ENCODE measurements at places on chromosomes 11 and 22.

DNA sequence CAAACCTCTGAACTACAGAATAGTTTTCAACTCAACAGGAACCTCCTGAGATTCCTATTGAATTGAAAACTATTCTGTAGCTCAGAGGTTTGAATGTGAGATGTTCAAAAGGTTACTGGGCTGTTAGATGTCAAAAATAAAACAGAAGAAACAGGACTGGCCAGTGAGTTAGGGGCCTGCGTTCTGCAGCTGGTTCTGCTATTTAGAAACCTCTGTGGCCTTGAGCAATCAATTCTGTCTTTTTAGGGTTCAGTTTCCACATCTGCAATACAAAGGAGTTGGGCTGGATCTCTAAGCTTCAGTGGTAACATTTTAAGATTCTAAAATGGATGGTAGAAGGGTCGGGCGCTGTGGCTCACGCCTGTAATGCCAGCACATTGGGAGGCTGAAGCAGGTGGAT lies 55.8 kb downstream of the CLMP start:
- DNase-seq: no peak

DNA sequence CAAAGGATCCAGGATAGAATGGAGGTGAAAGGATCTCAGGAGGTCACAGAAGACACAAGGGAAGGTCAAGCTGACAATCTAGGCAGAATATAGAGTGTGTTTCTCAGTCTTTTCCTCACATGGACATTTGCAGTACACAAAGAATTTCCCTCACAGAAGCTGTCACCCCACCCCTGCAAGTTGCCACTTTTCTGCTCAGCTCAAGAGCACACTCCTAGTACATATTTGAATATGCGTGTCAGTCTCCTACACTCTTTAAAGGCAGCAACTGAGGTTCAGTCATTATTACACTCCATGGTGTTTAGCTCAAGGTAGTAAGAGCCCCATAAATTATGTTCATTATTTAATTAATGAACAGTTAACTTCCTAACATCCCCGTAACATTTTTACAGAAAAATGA lies 59.1 kb downstream of the ETS1 start:
- DNase-seq: no peak

DNA sequence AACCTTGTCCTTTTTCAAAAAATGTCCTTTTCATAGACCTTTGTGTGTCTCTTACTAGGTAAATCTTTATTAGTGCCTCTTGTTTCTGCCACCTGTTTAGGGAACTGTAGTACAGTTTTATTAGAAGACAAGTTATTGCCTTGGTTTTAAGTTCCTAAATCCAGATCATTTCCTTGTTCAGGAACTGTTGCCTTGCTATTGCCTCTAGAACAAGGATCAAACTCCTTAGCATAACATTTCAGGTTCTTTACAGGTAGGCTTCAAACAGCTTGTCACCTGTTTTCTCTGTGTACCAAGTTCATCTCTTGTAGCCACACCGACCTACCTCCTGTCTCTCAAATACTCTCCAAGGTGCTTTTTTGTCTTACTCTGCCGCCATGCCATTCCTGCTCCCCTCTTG lies 75.2 kb downstream of the MTMR3 start:
- no peak for DNase-seq

- no peak for DNase-seq
These were observed 17.6 kb upstream of the PARVA start for GRCh38 chr11:12359761-12360160.

GRCh38 chr11:64887757-64888405 lies 9.5 kb upstream of the EHD1 start:
- DNase-seq: peak; percentile 79

DNA sequence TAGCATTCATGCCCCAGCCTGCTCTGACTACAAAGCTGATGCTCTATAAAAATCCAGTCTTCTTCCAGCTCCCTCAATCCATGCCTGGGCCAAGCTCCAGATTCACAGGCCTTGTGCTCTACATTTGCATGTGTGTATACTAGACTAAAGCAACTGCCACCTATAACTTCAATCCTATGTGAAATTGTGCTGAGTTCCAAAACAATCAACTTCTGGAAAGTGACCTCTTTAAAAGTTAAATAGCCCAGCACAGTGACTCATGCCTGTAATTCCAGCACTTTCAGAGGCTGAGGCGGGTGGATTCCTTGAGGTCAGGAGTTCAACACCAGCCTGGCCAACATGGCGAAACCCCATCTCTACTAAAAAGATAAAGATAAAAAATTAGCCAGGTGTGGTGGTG lies 114.3 kb upstream of the ZC3H12C start:
- no peak for DNase-seq

- DNase-seq: no peak
These were observed 4.4 kb upstream of the C11orf16 start for GRCh38 chr11:8937159-8937558.

- no peak for DNase-seq
These were observed 8.8 kb downstream of the CXCR5 start for GRCh38 chr11:118892514-118892913.

GRCh38 chr11:79209540-79210266 lies 231.1 kb downstream of the TENM4 start:
- no peak for DNase-seq

- no peak for DNase-seq
These were observed 28.5 kb upstream of the C11orf96 start for GRCh38 chr11:43913829-43914380.

DNA sequence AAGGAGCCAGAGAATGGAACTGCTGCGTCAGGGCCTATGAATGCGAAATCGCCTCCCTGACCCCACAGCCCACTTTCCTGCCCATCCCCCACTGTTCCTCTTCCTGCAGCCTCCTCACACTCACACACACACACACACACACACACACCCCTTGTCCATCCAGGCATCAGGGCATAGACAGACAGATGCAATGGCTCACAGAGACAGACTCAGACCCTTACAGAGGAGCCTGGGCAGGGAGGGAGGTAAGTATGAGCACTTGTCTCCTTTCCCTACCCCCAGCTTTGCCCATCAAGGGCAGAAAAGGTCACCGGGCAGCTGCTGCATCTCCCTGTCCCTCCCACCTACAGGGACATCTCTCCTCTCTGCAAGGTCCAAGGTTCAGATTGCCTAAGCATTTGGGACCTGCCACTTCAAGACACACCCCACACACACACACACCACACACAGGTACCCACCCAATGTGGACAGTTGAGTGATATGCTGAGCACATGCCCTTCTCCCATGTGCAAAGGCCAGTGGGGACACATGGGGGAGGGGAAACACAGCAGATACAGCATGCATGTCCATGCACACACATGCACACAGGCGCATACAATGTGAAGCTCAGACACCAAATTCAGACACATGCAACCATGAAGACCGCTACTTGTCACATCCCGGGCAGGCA lies 2.0 kb upstream of the NRXN2 start:
- DNase-seq: no peak

GRCh38 chr11:1624621-1625020 lies 2.7 kb upstream of the KRTAP5-4 start:
- DNase-seq: no peak

- no peak for DNase-seq
These were observed 83.0 kb downstream of the CDKN1C start for GRCh38 chr11:2802389-2803185.

- no peak for DNase-seq
These were observed 6.9 kb downstream of the MAPK1 start for GRCh38 chr22:21860491-21861039.

DNA sequence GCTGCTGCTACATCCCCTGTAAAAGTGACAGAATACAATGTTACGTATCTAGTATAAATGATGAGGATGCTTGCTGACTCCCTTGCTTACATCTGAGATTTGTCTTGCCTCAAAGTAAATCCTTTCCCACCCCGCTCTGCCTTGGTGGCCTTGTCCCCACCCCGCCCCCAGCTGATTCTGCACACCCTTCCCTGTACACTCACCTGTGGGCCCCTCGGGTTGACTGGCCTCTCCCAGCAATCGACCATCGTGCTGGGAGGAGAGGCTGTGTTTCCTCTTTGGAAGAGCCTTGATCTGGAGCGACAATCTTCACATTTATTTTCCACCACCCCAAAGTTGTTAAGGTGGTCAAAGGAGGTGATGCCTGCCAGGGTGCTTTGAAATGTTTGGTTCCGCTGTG lies 249.4 kb downstream of the TBC1D22A start:
- no peak for DNase-seq

GRCh38 chr11:69371731-69372588 lies 78.0 kb downstream of the MYEOV start:
- no peak for DNase-seq

- no peak for DNase-seq
These were observed 324.3 kb downstream of the DYNC2H1 start for GRCh38 chr11:103433386-103434072.

- no peak for DNase-seq
These were observed 40.1 kb downstream of the ZBTB16 start for GRCh38 chr11:114099392-114100178.

DNA sequence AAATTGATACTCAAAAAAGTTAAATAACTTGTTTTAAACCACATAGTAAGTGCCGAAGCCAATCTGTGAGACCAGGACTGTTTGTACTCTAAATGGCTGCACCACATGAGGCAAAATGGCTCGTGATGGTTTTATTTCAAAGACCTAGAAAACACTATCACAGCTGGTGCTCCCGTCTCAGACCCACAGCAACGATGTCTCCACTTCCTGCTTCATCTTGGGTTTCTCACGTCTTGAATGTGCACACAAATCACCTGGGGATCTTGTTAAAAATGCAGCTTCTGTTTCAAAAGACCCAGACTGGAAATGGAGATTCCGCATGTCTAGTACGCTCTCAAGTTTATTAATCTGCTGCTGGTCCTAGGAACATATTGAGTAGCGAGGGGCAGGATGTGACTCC lies 1.2 kb downstream of the CD3E start:
- DNase-seq: no peak

DNA sequence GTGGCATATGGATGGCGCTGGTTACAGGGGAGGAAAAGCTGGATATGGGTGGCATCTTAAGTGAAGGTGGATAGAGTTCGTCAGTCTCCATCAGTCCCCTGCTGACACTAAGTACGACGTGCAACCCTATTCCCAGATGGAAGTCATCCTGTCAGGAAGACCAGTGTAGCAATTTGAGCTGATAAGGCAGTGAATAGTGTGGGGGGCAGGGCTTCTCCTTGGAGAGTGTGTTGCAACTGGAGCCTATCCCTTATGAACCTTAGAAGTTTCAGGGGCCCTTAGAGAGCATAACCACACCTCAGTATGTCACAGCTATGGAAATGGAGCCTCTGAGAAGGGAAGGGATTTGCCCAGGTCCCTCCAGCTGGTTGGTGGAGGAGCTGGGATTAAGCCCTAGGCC lies 36.1 kb upstream of the ANKK1 start:
- no peak for DNase-seq

DNA sequence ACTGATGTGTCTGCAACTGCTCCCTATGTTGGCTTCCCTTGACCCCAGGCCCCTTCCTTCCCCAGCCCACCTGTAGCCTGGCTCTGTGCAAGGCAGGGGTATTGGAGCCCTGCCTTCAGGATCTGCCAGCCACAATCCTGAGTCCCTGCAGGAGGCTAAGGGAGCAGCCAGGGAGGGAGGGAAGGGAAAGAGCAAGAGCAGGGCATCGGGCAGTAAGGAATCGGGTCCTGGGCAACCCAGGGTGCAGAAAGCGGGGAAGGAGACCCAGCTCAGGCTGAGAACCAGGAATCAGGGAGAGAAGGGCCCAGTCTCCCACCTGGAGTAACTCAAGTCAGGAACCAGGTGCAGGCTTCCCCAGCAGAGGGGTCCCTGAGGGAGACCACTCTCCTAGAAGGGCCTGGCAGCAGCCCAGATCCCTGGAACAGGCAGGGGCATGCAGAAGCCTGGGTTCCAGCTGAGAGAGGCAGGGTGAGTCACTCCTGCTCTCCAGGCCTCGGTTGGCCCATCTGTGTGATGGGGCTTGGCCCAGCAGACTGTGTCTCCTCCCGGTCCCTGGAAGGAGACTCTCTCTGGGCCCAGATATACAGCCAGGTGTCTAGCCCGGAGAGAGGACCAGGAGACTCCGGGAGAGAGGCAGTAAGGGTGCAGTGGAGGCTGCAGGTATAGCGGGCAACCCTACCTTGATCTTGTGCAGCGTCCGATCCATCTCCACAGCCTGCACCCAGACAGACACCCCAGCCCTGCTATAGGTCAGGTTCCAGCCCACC lies 13.4 kb downstream of the STARD10 start:
- DNase-seq: no peak

DNA sequence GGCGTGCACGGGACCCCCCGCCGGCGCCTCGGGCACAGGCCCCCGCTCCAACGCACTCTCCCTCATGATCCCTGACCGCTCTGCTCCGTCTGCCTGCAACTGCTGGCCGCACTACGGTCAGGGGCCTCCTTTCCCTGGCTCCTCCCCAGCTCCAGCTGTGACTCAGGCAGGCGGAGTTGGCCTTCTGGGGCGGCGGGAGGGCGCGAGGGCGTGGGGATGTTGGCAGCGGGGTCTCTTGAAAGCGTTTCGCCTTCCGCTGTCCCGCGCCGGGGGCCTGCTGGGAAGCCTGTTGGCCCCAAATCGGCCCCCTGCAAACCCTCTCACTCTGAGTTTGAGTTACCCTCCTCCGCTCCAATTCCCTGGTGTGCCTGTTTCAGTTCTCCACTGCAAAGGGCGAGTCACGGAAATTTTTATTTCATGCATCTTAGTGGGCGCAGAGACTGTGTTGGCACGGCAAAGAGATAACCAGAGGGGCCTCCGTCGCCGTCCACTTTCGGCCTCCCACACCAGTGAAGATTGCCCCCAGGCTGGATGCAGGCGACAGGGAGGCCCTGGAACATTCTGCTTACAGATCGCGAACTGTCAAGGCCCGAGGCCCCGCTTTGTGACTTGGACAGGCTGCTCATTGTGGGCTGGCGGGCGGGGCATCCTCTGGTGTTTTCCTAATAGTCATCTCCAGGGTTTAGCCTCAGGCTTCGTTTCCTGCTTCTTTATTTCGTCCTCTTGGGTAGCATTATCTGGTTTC lies at the start of gene CAVIN3:
Gene CAVIN3, minus strand, starts transcription at position 91 of the 745 bp plus-strand sequence. Its CDS starts 25 bp downstream, at position 66.
- DNase-seq: peak; percentile 78

GRCh38 chr22:23394525-23395326 lies 185.4 kb downstream of the IGLL1 start:
- DNase-seq: no peak

GRCh38 chr11:42770444-42771065 lies 541.2 kb upstream of the API5 start:
- DNase-seq: no peak

GRCh38 chr22:46446799-46447198 lies 90.6 kb downstream of the CELSR1 start:
- DNase-seq: no peak

DNA sequence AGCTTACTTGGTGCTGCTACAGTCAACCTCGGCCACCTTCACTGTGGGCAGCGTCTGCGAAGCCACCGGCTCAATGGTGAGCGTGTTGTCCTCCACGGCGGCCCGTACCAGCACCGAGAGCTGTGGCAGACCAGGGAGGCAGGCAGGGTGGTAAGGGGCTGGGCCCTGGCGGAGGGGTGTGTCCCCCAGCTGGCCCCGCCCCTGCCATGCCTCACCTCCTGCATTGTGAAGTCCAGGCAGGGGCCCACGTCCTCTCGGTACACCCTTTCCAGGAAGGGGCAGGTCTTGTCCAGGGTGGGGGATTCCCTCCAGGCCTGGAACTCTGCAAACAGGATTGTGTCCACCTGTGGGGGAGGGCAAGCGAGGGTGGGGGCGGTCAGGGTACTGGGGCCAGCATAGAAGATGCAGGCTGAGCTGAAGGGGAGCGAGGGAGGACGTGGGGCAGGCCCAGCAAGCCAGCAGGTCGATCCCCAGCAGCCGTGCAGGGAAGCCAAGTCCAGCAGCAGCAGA lies 12.8 kb downstream of the RAB3IL1 start:
- DNase-seq: no peak

GRCh38 chr11:92464822-92465221 lies 240.2 kb downstream of the FAT3 start:
- no peak for DNase-seq

- no peak for DNase-seq
These were observed 6.9 kb upstream of the CATSPER1 start for GRCh38 chr11:66032957-66033735.

Data from stimulated activated CD4-positive, alpha-beta T cell treated with anti-CD3 and anti-CD28 coated beads, Interleukin-15, amount 100 ng/mL, for 48 hours (primary cell).